Hematopoietic multipotent progenitor cell treated with erythropoietin and hydrocortisone succinate and interleukin-3 and kit ligand, for 4 days (in vitro differentiated cells): ENCODE measurements at places on chromosomes 7 and 10.

- peak; percentile 79 for DNase-seq
Observed at GRCh38 chr7:7867846-7868571, 100.6 kb upstream of the GLCCI1 start.

DNA sequence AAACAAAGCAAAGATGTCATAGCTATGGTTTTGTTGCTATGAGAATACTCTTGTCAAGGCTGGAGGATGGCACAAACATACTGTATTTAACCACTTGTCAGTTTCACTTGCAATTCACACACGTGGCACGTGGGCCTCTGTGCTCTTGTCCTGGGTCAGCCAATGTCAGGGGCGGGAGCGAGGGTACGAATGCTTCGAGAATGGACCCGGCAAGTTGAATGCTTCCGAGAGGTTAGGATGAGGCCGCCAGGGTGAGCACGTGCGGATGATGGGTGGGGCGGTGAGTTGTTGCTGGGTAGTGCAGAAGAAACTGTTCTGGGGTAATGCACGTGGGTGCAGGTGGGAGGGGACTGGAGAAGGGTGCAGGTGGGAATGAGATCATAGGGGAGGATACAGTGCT is 10.4 kb upstream of the OCM2 start:
- no peak for DNase-seq

DNA sequence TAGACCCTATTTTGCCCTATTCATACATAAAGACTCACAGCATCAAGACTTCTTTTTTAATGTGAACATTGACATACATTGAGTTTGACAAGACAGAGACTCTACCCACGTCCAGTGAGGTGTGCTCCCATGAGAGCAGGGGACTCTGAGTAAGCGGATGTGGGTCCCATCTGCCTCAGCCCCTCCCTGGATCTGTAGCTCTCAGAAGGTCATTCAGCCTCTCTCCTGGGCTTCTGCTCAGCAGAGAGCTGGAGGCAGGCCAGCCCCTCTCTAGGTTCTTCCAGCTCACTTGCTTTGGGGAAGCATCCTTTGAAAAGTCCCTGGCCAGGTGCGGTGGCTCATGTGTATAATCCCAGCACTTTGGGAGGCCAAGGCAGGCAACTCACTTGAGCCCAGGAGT is 146.9 kb upstream of the ZMIZ1 start:
- DNase-seq: no peak

DNA sequence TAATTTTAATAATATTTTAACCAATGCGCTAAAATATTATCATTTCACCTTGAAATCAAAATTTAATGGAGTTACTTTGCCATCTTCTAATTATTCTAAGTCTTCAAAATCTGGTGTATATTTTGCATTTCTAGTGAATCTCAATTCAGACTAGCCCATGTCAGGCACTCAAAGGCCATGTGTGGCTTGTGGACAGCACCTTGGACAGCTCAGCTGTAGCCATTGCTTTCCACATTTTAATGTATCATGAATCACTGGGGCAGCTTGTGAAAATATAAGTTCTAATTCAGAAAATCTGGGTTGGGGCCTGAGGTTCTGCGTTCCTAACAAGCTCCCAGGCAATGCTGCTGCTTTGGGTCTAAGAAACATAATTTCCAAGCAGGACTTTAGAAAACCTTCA is 57.2 kb downstream of the MGAM2 start:
- DNase-seq: peak; percentile 38

DNA sequence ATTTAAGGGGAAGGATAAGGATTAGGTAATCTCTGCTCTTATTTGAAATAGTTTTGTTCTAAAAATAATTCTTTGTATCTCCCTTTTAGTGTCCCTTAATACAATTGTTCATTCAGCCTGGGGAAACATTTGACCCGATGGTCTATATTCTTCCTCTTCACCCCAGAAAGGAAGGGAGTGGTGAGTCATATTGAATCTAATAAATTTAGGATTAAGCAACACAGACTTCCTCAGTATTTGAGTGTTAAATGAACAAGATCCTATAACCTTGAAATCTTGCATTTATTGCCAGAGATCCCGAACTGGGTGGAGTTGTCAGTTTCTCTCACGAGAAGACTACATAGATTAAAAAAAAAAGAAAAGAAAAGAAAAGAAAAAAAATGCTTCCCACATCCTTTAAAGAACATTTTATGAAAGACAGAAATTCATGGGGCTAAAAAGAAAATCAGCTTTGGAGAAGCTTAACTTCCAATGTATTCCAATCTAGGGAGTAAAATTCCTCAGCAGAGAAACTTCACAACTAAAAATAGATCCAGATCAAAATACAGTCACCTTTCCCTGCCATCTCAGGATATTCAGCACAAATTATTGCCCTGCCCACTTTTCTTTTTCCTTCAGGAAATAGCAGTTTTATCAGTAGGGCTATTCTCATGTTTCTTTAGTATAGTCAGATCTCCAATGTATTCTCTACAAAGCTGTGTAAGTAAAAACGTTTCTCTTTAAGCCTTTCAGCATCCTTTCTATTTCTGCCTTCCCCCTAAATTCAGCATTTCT is 82.2 kb downstream of the SEMA3D start:
- no peak for DNase-seq

- DNase-seq: peak; percentile 16
Observed at GRCh38 chr7:668139-668931, 58.2 kb upstream of the DNAAF5 start.

- peak; percentile 13 for DNase-seq
Observed at GRCh38 chr10:27746397-27747095, 927 bp upstream of the MKX start.

DNA sequence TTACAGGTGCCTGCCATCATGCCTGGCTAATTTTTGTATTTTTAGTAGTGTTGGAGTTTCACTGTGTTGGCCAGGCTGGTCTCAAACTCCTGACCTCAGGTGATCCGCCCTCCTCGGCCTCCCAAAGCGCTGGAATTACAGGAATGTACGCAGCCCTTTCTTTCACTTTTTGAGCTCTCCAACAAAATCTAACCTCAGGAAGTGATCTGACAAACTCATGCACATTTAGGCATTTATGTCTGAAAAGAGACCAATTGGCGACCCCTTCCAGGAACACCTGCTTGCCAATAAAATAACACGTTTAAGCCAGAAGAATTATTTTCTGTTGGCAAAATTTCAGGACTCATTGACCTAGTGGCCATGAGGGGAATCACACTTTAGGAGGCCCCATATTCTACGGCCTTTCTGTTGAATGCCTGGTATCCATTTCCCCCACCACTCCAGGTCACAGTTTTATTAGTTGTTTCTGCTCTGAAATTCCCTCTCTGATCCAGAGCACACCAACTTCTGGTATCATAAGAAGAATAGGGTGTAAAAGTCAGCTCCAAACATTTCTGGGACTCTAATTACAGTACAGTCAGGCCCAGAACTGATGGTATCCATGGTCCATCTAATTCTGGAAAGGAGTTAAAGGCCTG is 65.8 kb upstream of the FRMD4A start:
- peak; percentile 1 for DNase-seq

DNA sequence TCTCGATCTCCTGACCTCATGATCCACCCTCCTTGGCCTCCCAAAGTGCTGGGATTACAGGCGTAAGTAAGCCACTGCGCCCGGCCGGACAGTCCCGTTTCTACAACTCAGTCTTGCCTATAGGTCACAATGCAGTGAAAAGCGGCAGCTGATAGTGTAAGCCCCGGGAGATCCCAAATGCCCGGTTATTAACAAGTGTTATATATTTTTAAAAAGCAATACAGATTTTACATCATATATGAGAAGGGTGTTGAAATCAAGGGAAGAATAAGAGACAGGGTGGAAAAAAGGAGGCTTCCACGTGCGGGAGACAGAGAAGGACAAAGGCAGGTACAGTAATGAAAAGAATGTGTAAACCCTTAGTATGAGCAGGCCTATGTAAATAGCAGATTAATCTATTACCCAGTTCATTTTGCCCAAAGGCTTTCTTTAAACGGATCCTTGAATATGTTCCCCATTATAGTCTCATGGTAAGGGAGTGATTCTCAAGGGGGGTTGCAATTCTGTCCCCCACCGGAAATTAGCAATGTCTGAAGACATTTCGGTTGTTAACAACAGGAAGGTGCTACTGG is 170.8 kb downstream of the PDE1C start:
- DNase-seq: no peak

- DNase-seq: no peak
Observed at GRCh38 chr10:72229261-72230251, 13.5 kb upstream of the ASCC1 start.

DNA sequence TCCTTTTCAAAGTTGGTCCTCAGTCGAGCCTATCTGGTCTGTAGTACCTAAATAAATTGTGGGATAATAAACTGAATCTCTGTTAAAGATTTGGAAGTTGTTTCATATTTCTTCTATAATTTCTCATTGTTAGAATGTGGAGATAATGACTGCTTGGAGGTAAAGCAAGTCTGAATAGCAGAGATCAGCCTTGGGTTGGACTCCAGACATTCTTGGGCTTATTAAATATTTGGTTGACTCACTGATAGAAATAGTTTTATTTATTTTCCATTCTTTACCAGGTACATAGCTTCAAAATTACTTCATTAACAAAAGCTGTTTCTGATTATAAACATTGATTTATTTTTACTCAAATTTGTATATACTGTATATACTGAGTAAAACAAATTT is 34.3 kb downstream of the TPST1 start:
- no peak for DNase-seq

- DNase-seq: no peak
Observed at GRCh38 chr7:80187727-80188126, 53.1 kb downstream of the GNAI1 start.

GRCh38 chr7:39536951-39537350 is 29.3 kb upstream of the YAE1 start:
- DNase-seq: no peak

DNA sequence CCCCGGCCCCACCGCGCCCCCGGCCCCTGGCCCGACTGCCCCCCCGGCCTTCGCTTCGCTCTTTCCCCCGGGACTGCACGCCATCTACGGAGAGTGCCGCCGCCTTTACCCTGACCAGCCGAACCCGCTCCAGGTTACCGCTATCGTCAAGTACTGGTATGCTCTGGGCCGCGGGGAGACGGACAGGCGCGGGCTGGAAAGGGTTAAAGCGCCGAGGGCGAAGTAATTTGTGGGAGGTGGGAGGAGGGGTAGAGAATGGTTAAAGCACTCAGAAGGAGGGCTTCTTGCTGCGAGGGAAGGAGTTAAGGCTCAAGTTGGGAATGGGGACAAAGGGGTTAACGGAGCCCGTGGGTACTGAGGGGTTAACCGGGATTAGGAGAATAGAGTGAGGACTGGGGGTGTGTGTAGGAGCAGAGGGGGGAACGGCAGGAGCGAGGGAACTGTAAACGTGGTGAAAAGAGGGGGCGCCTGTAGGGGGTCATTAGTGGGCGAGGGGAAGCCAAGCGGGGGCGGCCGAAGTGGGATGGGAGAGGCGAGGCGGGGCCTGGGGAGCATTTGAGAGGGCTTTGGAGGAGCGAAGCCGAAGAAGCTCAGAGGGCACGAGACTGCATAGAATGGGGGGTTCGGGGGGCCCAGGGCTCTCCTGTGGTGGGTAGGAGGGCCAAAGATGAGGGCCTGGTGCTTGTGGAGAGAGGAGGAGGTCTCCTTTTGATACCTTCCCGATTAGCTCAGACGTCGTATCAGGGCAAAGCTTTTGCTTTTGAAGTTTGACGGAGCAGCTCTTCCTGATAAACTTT is 605 bp downstream of the SUFU start:
- DNase-seq: peak; percentile 80

- no peak for DNase-seq
Observed at GRCh38 chr7:78207269-78207668, 408.7 kb downstream of the PHTF2 start.

DNA sequence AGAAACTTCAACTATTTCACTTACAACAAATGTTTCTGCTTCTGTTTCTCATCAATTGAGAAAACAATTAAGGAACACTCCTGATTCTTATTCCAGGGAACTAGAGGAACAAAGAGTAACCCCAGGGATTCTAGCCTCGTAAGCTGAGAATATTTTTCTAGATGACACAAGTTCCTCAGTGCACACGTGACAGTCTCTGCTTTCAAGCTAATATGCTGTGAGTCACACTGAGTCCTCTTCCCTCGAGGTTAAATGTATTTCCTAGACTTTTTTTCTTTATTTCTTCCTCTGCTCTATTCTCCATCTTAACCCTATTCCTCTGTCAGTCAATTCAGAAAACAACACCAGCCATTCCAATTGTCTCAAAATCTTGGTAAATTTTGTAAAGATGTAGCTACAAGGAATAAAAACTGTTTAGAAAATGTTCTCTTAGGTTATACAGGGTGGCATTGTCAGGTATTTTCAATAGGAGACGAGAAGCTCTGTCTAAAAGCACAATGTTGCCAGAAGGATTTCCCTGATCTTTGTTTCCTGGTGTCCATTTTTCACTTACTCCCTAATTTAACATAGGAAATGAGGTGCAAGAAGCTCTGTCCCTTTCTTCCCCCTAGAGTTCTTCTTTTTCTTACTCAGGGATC is 5.8 kb upstream of the C1GALT1 start:
- DNase-seq: no peak

- peak; percentile 69 for DNase-seq
Observed at GRCh38 chr10:97463363-97464132, 17.6 kb downstream of the ZDHHC16 start.

DNA sequence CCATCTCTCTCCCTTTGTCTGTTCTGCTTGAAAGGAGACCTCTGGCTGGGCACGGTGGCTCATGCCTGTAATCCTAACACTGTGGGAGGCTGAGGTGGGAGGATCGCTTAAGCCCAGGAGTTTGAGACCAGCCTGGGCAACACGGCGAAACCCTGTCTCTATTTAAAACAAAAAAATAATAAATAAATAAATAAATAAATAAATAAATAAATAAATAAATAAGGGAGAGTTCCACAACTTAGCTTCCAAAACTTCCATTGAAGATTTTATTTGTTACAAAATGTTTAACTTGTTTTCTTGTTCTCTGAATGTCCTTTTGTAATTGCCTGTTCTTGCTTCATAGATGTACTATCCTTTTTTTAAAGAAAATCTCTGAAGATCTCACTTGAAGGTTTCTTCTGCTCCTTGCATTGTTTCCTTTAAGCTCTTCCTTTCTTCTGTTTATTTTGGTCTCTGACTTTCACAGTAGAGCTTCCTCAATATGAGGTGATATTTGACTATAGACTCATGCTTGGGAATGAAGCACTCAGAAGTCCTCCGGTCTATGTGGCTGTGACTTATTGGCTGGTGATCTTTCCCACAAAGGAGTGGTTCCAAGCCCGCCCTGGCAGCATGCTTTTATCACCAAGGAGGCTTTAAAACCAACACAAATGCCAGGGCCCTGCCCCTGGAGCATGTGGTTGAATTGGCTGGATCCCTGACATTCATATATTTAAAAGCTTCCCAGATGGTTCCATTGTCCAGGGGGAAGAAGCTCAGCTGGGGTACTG is 18.1 kb upstream of the NPTX2 start:
- no peak for DNase-seq

GRCh38 chr7:116283595-116284204 is 73.4 kb downstream of the TES start:
- DNase-seq: no peak

DNA sequence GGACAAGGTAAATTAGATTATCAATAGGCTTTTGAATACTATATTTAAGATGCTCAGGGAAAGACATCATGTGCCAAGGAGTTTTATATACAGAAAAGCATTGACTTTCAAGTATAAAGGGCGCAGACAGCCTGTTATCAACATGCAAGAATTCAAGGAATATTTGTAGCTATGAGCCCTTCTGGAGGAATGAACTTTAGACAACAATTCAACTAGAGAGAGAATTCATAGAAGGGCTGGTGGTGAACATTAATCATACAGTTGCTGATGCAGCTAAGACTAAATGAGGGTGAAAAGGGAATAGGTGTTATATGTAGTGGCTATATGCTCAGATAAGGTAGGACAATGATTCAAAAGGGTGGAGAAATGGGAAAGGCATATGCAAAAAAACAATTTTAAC is 41.2 kb downstream of the AOAH start:
- no peak for DNase-seq

GRCh38 chr10:105968666-105969065 is 1195.8 kb downstream of the SORCS1 start:
- no peak for DNase-seq
